ENCODE measurements at places on chromosomes 4 and X. TPM values are rescaled to one million over a fixed set of nuclear protein-coding genes. Genes with fewer than 3 reads are reported as not detected.

The CTAG1A gene
- total RNA-seq = not detected

The MAGEA12 gene
- not detected for total RNA-seq

The CT45A7 gene
- not detected for total RNA-seq

The CORIN gene
- not detected for total RNA-seq

All from CD4-positive, alpha-beta T cell (primary cell).